ENCODE measurements at places on chromosomes 4 and X.

DNA sequence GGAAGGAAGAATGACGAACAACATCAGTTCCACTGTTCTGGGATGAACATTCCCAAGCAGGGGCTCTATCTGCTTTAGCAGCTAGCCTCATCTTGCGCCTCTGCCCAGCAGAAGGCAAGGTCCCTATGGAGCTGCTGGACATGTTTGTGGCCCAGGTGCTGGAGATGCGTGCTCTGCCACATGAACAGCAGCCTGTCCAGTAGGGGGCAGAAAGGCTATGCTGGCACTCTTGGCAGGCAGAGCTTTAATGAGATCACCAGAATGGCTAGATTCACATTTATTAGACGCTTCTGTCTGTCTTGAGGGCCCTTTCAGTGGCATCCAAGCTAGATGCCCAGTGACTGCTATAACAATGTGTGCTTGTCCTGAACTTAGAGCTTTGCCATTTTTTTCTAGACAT lies 1826.0 kb downstream of the STIM2 start:
- no peak for ATAC-seq

GRCh38 chr4:55016131-55016530 lies 109.3 kb downstream of the KDR start:
- no peak for ATAC-seq

DNA sequence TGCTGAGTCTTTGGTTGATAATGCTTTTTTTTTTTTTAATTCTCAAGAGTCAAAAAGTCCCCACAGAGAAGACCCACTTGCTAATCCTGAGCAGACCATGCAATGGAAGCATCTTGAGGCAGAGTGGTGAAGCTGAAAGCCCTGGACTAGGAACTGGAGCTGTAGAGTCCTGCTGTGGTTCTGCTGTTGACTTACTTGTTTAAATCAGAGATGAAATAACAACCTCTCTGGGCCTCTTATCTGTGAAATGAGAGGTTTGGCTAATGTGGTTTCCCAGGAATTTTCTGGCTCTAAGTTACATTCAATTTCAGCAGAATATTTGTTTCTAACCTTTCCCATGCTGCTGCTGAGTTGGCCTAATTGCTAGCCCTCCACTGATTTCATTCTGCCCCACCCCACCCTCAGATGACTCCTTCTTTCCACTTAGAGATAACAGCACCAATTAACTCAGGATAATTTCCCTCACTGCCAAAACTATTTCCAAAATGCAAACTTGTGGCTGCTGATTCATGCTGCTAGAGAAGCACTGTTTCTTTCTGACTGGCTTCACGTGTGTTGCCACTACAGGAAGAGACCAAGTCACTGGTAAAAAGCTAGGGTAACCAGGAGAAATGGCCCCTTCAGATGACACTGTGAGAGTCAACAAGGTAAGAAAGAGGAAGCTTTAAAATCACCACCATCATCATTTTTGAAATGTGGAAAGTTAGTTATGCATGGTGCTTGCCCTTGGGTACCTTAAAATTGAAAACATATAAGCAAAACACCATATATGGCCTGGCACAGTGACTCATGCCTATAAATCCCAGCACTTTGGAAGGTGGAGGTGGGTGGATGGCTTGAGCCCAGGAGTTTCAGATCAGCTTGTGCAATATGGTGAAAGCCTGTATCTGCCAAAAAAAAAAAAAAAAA lies 326.4 kb downstream of the DCHS2 start:
- ATAC-seq = peak; percentile 66

DNA sequence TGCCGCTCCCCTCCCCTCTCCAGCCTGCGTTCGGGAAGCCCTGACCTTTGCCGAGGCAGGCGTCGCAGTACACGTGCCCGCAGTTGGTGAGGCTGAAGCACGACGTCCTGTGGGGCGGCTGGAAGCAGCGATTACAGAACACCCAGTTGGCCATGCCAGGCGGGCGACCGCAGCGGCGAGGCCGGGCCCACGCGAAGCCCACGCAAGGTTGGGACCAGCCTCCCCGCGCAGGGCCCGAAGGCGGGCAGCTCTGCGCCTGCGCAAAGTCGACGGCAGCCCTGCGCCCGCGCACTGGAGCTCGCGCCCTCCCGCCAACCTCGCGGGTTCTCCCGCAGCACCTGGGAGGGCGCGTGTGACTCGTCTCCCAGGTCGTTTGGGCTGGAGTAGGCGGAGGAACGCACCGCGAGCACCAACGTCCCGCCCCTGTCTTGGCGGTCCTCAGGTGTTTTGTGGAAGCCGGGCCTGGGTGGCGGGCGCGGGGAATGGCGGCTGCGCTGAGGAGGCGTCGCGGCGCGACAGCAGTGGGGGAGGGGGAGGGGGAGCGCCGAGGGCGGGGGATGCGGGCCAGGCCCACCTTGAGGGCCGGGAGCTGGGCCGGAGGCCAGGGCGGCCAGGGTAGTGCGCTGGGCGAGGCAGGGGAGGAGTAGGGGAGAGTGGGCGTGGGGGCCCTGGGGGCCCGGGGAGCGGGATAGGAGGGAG lies at the start of gene RNF212:
RNF212 (minus strand) TSS at position 254 of the 699 bp plus-strand sequence; CDS start at position 154, 100 bp downstream.
- ATAC-seq = peak; percentile 61

DNA sequence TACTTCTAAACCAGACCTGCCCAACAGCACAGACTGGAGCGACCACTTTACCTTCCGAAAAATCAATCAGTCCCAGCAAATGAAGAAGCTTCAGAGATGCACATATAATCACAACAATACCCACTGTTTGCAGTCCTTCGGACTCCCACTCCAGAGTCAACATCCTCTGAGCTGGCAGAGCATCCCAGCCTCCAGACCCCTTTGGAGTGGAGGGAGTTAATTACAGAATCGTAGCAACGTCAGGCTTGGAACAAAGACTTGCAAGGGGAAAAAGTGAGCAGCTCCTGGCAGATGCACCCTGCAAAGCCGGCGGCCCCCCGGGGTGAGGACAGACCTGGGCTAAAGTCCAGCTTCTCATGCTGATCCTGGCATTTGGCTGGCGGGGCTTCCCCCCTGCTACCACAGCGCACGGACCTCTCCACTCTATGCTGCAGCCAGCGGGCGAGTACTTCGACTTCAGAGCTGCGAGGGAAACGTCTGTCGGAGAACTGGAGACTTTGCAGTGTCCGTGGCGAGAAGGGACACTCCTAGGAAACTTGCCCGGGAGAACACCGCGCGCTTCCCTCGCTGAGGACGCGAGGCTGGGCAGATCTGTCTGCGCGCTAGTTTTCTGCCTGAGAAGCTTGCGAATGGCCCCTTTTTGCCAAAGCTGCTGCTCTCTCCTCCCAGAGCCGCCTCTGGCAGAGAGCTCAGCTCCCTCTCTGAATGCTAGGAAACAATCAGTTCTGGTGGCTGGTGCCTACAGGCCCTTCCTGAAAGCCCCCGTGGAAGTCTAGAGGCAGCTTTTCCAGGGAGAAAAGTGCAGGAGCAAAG lies 283.7 kb downstream of the PACRGL start:
- ATAC-seq = peak; percentile 36

DNA sequence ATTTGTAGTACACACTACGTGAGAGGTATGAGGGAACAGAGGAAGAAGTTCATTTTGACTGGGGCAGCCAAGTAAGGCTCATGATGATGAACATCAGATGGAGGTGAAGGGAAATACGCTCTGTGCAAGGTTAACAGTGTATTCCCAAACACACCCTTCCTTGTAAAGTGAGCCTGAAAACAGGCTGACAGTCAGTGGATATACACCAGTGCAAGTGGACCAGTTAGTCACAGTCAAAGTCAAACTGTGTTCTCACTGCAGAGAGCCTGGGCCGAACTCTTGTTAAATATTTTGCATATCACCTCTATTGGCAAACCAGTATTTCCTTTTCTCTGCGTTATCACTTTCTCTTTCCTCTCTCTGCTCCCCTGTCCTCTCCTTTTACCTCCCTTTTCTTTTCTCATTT lies 23.4 kb upstream of the RHOH start:
- peak; percentile 75 for ATAC-seq

GRCh38 chrX:63680423-63680822 lies 104.6 kb downstream of the ARHGEF9 start:
- ATAC-seq = no peak

GRCh38 chrX:13090339-13091110 lies 46.1 kb upstream of the FAM9C start:
- ATAC-seq = no peak

DNA sequence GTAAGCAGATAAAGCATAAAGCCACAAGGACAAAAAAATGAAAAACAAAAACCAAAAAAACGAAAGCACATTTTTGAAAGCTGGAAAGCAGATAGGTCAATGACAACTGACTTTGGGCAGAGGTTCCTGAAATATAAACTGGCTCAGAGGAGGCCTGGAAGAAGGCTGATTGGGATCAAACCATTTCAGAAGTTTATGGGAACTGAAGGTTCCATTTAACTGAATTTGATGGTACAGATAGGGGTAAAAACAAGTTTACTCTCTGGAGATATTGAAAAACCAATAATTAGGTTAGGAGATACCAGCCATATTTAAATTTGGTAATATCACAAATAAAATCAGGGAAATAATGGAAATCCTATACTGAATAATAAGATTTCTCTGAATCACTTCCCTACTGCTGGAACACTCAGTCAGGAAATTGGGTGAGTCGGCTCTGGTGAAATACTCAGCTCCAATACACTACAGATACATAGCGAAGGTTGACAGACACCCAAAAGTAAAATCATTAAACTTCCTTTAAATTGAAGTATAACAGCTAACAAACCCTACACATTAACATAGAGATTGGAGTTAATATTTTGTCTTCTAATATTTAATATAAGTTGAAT lies 1584.3 kb downstream of the STIM2 start:
- ATAC-seq = no peak

DNA sequence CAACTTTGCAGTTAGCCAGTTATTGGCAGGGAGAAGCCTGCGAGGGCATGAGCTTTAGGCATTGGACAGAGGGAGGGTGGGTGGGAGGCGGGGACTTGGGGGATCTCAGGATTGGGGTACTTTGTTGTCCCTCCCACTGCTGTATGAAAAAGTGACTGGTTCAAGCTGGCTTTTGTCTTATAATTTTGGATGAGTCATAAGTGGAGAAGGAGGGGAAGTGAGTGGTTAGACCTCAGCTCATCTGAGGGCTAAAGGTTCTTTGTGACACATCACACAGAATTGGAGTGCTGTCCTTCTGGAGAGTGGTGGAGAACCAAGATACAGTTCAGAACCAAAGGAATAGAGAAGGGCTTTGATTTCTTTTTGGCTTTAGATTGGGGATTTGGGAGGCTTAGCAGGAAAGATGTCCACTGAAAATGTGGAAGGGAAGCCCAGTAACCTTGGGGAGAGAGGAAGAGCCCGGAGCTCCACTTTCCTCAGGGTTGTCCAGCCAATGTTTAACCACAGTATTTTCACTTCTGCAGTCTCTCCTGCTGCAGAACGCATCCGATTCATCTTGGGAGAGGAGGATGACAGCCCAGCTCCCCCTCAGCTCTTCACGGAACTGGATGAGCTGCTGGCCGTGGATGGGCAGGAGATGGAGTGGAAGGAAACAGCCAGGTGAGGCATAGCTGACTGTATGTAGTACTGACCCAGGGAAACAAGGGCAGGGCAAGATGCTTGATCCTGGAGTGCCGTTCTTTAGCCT lies at the start of gene SLC4A4:
SLC4A4 (plus strand) TSS at position 175 of the 748 bp plus-strand sequence.
- peak; percentile 87 for ATAC-seq

DNA sequence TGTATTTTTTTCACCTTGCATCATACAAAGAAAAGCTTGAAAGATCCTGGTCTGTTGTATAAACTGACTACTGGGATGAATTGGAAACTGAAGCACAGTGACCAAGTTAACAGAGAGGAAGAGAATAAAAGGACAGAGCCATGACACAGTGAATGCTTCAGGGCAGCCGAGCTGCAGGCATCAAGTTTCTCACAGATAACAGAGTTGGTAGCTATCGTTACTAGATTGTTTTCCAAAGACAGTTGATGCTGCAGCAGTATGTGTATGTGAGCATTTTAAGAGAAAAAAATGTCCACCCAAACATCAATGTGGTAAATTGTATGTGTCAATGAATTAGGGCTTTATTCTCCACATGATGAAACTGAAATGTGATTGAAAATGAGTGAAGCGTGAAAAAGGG lies 1032.7 kb downstream of the ADGRL3 start:
- no peak for ATAC-seq

GRCh38 chr4:176850436-176850835 lies 57.7 kb upstream of the VEGFC start:
- ATAC-seq = no peak

Measured in stimulated activated memory B cell treated with anti-CD40 and anti-IgM and Interleukin-4, amounts not matched to agents 10 μg/mL and 1 μg/mL and 100 μg/mL, for 72 hours (primary cell).